Amniotic epithelial cell (primary cell): ENCODE measurements at places on chromosomes 5 and 9.

GRCh38 chr5:135185481-135186065 is 151.5 kb upstream of the PITX1 start:
- DNase-seq = peak; percentile 66

DNA sequence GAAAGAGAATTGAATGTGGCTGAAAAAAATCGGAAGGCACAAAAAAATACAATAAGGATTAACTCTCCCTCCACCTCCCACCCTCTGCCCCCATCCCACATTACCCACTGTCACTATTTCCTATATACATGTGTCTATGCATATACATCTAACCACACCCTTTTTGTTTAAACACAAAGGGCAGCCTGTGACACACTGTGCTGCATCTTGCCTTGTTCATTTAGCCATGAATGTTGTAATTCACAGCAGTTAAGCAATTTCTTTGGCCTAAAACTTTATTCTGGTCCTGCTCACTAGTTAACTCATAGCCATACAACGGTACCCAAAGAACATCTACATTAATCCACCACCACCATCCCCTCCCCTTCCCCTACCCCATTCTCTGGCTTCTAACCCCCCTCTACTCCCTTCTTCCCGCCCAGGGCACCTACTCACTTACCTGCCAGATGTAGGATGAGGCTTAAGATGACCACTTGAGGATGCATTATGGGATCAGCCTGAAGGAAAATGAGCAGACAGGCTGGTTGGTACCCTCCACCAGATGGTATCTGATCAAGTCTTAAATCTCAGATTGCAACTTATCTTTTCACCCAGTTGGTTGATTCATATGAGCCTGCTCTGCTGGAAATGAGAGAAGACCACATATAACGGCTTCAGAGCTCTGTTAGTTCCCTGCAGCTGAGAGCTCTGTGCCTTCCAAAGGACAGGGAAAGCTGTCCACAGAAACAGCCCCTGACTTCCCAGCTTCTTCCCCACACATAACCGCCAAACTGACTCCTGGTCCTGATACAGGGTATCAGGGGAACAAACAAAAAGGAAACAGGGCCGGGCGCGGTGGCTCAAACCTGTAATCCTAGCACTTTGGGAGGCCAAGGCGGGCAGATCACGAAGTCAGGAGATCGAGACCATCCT is 1.2 kb downstream of the HAVCR1 start:
- DNase-seq = no peak

- DNase-seq = no peak
These were observed 5.7 kb downstream of the RCL1 start for GRCh38 chr9:4798281-4799032.

GRCh38 chr5:80153586-80154126 is 102.2 kb downstream of the SERINC5 start:
- DNase-seq = no peak

DNA sequence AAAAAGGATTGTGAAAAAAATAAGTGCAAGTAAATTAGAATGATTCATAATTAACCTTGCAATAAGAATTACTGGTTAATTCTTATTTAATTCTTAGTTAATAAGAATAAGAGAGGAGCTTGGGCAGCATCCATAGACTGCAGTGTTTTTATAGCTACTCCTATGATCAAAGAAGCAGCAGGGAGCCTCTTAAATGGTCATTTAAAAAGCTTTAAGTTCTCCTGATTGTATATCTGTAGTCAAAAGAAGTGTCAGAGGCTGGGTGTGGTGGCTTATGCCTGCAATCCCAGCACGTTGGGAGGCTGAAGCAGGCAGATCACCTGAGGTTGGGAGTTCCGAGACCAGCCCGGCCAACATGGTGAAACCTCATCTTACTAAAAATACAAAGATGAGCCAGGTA is 14.4 kb downstream of the ACER2 start:
- no peak for DNase-seq

- no peak for DNase-seq
These were observed 466.7 kb downstream of the ACTL7B start for GRCh38 chr9:108389056-108389455.

- no peak for DNase-seq
These were observed 355.9 kb upstream of the TLE4 start for GRCh38 chr9:79215821-79216220.

GRCh38 chr9:120985819-120986222 is 59.2 kb upstream of the TRAF1 start:
- peak; percentile 69 for DNase-seq

GRCh38 chr9:3007326-3007725 is 163.4 kb upstream of the PUM3 start:
- no peak for DNase-seq

DNA sequence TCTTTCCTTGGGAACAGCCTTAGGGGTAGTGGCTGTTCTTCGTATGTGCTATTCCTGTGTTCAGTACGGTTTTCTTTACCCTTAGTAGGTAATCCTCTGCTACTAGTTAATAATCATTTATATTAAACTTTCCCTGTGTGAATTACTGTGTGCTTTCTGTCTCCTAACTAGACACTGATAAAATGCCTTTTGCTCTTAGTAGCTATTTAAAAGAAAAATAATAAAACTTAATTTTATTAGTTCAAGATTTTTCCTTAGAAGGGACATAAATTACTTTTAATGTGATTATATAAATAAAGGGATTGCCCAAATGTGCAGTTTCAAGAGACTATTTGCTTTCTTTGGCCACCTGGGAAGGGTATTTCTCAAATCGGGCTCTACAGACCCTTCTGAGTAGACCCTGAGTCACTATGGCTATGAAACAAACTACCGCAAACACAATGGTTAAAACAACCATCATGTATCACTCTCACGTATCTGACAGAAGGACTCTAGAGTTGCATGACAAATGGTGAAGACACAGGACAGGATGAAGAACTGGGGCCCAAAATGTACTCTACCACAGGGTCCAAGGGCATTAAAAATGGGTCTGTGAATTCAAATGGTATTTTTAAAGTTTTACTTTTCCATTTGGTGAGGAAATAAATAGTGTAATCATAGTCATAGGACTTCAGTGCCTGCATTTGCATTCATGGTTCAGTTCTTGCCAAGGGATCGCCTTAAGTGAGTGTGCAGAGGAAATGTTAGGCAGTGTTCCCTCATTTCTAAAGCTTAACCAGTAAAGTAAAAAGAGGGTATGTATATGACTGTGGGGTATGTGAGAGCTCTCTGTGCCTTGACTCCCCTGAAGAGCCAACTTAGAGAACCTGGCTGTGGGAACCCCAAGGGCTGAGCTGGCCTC is 97.0 kb downstream of the TSSK1B start:
- no peak for DNase-seq

DNA sequence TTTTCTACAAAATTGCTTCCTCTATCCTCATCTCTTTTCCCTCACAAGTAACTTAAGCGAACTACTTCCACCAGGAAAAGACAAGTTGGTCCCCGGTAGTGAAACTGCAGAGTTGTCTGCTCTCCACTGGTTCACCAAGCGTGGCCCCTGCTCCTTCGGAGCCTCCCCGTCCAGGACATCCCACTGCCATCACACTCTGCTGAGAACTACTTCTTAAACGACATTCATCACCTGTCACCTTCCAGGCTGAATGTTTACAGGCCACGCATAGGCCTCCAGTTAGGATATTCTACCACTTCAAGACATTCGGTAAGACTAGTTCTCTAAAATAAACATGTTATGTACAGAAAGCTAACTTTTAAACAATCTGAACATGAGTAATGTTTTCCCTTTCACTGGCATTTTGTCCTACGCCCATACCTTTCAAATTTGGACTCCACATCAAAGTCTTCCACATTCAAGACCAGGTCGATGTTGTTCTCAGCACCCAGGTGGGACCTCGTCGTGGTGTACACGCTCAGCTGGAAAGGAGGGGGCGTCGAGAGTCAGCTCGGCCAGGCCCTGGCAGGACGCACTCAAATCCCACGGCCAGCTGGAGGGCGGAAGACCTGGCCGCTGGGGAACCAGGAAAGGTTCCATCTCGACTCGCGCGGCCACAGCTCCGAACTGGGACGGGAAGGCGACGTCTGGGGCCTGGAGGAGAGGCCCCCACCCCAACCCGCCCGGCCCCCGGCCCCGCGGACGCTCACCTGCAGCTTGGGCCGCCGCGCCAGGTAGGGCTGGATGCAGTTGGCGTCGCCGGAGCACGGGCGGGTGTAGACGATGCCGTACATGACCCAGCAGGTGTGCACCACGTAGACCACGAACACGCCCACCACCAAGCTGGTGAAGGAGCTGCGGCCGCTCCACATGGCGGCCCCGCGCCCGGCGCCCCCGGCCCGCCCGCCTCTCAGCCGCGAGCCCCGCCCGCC is 683 bp downstream of the CLPTM1L start:
- peak; percentile 7 for DNase-seq

GRCh38 chr9:119005162-119005561 is 364.1 kb downstream of the BRINP1 start:
- no peak for DNase-seq

DNA sequence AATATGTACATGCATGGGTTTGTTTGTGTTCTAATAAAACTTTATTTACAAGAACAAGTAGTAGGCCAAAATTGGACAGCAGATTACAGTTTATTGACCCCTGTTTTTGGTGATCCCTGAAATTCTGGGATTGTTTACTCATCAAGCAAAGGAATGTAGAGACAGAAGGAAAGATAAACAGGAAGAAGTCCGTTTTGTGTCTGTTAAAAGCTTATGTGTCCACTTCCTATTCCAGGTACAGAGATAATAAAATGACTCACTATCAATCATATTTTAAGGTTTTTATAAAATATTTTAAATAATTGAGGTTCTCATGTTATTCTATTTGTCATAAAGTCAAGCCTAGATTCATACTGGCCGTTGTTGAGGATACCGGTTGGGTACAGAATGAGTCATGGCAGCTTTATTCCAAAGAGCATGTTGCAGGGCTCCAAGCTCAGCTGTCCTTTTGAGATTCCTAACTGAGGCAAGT is 214.9 kb upstream of the DAB2 start:
- peak; percentile 33 for DNase-seq

- peak; percentile 77 for DNase-seq
These were observed 92.4 kb downstream of the ARL15 start for GRCh38 chr5:54217826-54218503.

DNA sequence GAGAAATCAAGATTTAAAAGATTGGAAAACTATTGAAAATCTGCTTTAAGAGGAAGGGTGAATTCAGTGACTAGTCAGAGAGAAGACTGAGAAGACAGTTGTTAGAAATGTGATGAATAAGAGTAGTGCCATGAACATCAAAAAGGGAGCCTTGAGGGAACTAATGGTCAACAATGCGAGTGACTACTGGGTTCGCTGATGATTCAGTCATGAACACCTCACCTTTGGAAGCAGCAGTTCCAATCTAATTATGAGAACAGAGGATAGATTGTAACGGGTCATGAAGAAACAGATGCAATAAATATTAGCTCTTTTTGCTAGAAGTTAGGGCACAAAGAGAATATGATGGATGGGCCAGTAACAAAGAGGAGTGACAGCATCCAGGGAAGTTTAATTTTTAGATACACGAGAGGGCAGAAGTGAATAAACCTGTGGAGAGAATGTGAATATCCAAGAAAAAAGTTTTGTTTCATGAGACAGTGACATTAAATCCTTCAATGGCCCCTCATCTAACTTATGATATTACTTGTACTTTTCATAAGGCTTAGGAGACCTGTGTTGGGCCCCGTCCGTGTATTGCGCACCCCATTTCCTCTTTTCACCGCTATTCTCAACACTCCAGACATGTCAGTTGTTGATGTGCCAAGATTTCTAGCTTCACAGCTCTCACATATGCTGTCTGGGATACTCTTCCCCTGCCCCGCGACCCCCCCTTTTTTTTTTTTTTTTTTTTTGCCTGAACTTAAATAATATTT is 23.5 kb upstream of the IFNE start:
- no peak for DNase-seq

GRCh38 chr5:72109625-72110024 is 2.4 kb downstream of the MAP1B start:
- no peak for DNase-seq

DNA sequence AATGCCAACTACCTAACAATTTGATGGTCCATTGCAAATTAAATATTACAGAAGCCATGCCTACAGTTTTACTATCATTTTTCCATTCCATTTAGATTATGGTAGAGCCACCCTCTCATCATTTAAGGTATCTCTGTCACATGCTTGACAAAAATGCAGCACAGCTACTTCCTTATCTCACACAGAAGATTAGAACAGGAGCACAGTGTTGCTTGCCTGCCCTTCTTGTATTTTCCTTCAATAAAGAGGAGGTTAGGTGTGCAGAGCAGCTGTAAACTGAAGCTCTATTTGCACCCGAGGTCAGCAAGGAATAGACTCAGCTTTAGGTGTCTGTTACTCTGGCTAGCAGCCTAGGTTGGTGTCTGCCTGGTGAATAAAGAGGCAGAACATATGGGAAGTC is 51.5 kb upstream of the ATP10B start:
- no peak for DNase-seq

- DNase-seq = no peak
These were observed 36.7 kb downstream of the SARDH start for GRCh38 chr9:133701321-133701980.

GRCh38 chr9:18438300-18438925 is 35.5 kb upstream of the ADAMTSL1 start:
- DNase-seq = peak; percentile 22

DNA sequence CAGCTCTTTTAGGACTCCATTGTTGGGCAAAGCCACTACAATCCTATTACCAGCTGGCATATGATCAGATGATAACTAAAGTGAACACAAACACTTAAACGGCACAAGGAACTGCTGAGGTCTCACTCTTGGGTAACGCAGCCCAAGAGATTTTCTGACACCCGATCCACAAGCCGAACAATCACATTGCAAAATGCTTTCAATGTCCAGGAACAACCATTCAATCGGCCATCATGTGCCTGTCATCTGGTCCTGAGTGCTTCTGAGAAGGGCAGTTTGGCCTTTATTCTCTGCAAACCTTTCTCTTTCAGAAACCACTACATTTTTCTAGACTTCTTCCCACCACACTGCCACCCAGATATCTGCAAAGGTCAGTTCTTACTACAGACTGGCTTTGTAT is 283.1 kb downstream of the GLIS3 start:
- DNase-seq = no peak

DNA sequence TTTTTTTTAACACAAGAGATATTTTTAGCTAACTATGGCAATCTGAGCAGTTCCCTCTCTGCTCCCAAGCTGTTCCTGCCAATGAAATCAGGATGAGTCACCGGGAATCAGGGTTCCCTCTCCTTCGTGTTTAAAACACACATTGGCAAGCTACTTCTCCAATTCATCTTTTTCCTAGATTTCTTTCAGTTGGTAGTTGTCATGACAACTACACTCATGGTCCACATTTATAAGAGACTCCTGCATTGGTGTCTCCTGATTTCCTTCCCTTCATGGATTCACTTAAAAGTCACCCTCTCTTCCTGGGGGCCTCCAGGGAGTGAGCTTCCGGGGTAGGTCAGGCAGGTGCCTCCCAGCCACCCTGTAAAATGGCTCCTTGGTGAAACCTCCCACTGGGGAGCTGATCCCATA is 72.3 kb upstream of the NIPAL4 start:
- DNase-seq = peak; percentile 78

GRCh38 chr9:84146893-84147710 is 166.5 kb downstream of the RMI1 start:
- no peak for DNase-seq

- DNase-seq = no peak
These were observed 28.0 kb upstream of the IRX2 start for GRCh38 chr5:2779459-2779858.

GRCh38 chr5:173891308-173892116 is 3.4 kb downstream of the CPEB4 start:
- DNase-seq = no peak

- DNase-seq = peak; percentile 90
These were observed 35.6 kb downstream of the RASEF start for GRCh38 chr9:83027153-83027891.

- peak; percentile 53 for DNase-seq
These were observed 14.0 kb upstream of the PWWP2A start for GRCh38 chr5:160133071-160133917.
